Stimulated activated CD4-positive, alpha-beta T cell treated with anti-CD3 and anti-CD28 coated beads, Interleukin-1b, Interleukin-23, amount 100 ng/mL, for 48 hours (primary cell): ENCODE measurements at places on chromosomes 12 and 14.

- no peak for DNase-seq
Observed at GRCh38 chr12:76738824-76739579, 24.9 kb upstream of the ZDHHC17 start.

GRCh38 chr14:73283608-73284379 is 46.5 kb downstream of the PAPLN start:
- DNase-seq: no peak

GRCh38 chr12:92619730-92620684 is 82.8 kb upstream of the PLEKHG7 start:
- no peak for DNase-seq

GRCh38 chr12:112937741-112938719 is at the start of gene OAS3:
Gene OAS3 (plus strand): TSS chr12:112938474. CDS start chr12:112938531, 57 bp downstream.
- DNase-seq: peak; percentile 52

- DNase-seq: no peak
Observed at GRCh38 chr14:22545842-22546721, 42.9 kb downstream of the DAD1 start.
